ENCODE measurements at places on chromosomes 11 and 22.

- peak; percentile 81 for DNase-seq
Measured at GRCh38 chr11:123314972-123315371, 115.1 kb upstream of the GRAMD1B start.

DNA sequence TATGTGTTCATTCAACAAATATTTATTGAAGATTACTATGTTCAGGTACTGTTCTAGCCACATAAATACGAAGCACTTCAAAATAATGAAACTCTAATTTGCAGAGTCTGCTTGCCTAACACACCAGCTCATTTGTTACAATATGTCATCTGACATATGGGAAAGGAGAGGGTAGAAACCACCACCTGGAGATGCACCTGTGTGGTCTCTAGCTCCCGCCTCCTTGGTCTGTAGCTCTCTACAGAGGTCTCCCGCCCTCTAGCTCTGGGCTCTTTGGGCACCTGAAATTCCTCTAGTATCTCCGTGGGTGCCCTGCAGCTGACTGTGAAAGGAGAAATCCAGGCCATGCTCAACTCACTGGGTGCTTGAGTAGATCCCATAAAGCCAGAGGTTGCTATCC lies 51.4 kb upstream of the DBX1 start:
- DNase-seq: no peak

- no peak for DNase-seq
Measured at GRCh38 chr11:44923115-44923514, 27.6 kb downstream of the TP53I11 start.

GRCh38 chr11:112016765-112017376 lies 8.3 kb upstream of the DLAT start:
- DNase-seq: no peak
